Stimulated activated CD8-positive, alpha-beta memory T cell treated with anti-CD3 and anti-CD28 coated beads, Interleukin-4, amount 100 ng/mL, for 1 hour (primary cell): ENCODE measurements at places on chromosomes 13 and 19.

GRCh38 chr19:41530761-41531301, 45.1 kb upstream of the CEACAM21 start:
- DNase-seq, result no peak

DNA sequence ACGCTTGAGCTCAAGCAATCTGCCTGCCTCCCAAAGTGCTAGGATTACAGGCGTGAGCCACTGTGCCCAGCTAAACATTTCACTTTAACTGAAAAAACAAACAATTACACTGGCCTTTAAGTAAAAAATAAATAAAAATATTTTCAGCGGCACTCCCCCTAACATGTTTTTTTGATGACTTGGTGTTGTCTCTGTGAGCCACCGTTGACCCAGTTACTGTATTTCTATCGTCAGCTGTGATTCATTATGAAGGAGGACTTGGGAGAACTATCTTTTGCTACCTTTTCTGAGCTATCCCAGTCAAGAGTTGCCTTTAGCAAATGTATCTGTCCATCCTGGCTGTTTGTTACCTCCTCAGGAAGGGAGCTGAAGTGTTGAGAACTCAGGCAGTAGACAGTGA, 18.5 kb upstream of the C19orf33 start:
- DNase-seq, result no peak

GRCh38 chr13:42671502-42671901, 97.5 kb downstream of the TNFSF11 start:
- no peak for DNase-seq

GRCh38 chr19:50833117-50833801, at the start of gene KLK15:
KLK15 (minus strand) TSS chr19:50833574; CDS start chr19:50831492, 2,082 bp downstream.
- no peak for DNase-seq

DNA sequence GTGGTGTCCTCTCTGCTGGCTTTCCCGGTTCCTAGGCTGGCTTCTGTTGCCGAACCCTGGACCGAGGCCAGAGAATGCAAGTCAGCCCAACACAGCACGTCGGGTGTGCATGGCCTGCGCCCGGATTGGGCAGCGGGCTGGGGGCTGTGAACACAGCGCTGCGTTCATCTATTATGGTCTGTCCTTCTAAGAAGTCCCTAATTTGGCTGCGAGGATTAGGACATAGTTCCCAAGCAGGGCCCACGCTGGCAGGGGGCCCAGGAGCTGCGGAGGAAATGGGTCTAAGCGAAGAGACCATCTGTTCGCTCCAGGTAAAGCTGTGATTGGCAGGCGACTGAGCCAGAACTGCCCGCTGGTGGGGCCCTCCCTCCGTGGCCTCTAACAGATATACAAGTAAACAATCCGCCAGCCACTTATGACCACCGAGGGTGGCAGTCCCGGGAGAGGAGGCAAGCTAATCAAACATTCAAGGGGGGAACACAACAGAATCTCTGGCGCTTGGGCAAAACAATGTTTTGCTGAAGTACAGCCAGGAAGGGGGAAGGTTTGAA, 6.0 kb downstream of the SYCE2 start:
- DNase-seq, result no peak

DNA sequence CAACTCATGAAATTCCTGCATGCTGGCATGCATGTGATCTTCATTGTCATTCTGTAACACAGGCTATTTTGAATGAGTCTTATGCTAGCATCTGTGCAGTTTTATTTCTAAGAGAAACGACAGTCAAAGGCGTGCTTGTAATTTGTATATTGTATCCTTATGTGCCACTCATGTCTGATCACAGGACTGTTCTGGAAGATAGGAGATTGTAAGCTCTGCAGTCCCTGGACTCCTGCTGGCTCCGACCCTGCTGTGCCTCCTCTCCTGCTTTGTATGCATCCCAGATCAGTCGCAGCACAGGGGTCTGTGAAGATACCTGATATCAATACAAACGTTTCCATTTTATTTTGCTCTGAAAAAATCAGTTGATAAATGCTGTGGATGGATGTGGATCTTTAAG, 653.1 kb downstream of the LIG4 start:
- DNase-seq, result no peak

DNA sequence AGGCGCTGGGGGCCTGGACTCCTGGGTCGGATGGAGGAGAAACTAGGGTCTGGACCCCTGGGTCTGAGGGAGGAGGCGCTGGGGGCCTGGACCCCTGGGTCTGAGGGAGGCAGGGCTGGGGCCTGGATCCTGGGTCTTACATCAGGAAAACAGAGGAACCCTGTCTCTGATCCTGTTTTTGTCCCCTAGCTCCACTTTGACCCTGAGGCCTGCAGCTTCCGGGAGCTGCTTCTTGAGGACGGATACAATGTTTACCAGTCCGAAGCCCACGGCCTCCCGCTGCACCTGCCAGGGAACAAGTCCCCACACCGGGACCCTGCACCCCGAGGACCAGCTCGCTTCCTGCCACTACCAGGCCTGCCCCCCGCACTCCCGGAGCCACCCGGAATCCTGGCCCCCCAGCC, 2.4 kb downstream of the FGF21 start:
- DNase-seq, result no peak

GRCh38 chr19:55679343-55680257, 4.6 kb downstream of the EPN1 start:
- no peak for DNase-seq

DNA sequence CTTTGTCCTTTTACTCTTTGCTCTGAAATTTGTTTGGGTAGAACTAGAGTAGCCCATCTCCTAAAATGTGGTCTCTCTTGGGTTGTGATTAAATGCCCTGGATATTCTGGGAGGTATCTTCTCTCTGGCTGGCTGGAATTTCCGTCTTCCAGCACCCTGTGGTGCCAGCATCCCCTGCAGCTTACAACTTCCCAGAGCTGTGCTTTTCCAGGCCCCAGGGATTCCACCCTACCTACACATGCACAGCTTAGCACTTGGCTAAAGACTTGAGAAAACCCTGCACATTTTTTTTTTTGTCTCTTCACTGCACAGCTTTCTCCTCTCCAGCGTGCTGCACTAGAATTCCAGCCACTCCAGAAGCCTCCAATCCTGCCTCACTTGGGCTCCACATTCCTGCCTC, 334.7 kb downstream of the IRS2 start:
- no peak for DNase-seq

GRCh38 chr19:2754659-2755447, 15.0 kb upstream of the SLC39A3 start:
- DNase-seq, result no peak

GRCh38 chr13:73230716-73231115, 171.9 kb downstream of the KLF5 start:
- no peak for DNase-seq

- no peak for DNase-seq
Measured at GRCh38 chr13:112715715-112716460, 26.1 kb downstream of the ATP11A start.

GRCh38 chr19:18648973-18649315, 12.1 kb downstream of the KLHL26 start:
- DNase-seq, result no peak

DNA sequence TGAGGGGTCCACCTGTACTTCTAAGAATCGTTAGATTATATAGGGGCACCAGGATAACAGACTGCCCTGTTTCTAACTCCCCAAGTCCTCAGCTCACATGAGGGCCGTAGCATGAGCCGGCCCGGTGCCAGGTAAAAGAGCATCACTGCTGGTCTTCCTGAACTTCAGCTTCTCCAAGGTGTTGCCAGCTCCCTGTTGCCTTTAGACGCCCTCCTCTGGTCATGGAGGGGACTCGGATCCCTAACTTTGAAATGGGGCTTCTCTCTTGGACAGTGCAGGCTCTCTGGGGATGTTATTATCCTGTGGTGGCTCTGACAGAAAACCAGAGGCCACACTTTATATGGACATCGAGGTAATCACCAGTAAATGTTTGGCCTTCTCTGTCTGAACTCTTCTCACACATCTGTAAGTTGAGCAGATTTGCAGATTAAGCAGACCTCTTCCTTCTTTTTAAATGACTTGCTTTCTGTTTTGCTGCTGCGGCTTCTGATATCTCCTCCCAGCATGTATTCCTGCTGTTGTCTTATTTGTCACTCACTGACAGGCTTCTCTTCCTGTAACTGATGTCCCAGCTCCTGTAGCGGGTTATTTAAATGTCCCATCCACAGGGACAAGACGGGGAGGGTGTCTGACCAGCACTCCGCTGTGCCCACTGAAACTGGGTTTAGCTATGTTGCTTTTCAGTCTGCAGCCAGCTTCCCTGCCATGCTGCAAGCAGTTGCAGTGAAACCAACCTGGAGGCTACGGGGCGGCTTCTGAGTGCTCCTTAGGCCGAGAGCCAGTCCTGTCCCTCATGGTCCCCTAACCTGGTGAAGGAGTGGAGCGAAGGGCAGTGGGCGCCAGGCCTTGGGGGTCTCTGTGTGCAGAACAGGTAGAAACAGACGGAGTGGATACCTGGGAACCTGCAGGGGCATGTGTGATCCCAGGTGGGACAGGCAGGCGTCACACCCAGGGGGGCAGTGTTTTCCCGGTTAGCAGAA, 39.2 kb downstream of the TSSK6 start:
- DNase-seq, result no peak

DNA sequence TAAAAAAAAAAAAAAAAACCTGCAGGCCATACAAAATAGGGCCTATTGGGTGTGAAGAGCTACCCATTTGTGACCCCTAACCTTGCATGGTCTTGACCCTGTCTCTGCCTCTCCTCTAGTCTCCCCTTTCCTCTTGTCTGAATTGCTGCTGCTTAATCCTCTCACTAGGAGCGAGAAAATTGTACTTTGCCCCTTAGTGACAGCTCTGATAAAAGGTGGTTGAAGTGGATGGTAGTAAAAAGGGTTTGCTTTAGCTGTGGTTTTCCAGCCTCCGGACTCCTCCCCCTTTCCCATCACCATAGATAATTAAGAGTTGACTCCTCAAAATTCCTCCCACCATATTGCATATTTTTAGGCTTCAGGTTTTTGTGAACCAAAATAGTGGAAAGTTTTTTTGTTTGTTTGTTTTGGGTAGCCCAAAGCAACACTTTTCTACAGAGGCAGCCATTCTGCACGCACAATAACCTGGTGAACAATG, 23.5 kb downstream of the ACTN4 start:
- no peak for DNase-seq

- no peak for DNase-seq
Measured at GRCh38 chr13:29165840-29166239, 345.7 kb downstream of the MTUS2 start.

GRCh38 chr19:11355160-11356073, at the start of gene PLPPR2:
PLPPR2 (plus strand) TSS chr19:11355432; CDS start chr19:11357674, 2,242 bp downstream.
- peak; percentile 43 for DNase-seq

- DNase-seq, result no peak
Measured at GRCh38 chr19:38183251-38183897, 40.6 kb downstream of the DPF1 start.

DNA sequence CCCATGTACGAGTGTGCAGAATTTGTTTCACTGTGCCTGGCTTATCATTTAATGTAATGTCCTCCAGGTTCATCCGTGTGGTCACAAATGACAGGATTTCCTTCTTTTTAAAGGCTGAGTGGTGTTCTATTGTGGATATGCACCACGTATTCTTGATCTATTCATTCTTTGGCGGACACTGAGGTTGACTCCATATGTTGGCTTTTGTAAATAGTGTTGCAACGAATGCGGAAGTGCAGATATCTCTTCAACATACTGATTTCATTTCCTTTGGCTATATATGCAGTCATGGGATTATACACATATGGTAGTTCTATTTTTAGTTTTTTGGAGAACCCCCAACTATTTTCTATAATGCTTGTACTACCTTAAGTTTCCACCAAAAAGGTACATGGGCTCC, 13.0 kb downstream of the OR7A5 start:
- no peak for DNase-seq

DNA sequence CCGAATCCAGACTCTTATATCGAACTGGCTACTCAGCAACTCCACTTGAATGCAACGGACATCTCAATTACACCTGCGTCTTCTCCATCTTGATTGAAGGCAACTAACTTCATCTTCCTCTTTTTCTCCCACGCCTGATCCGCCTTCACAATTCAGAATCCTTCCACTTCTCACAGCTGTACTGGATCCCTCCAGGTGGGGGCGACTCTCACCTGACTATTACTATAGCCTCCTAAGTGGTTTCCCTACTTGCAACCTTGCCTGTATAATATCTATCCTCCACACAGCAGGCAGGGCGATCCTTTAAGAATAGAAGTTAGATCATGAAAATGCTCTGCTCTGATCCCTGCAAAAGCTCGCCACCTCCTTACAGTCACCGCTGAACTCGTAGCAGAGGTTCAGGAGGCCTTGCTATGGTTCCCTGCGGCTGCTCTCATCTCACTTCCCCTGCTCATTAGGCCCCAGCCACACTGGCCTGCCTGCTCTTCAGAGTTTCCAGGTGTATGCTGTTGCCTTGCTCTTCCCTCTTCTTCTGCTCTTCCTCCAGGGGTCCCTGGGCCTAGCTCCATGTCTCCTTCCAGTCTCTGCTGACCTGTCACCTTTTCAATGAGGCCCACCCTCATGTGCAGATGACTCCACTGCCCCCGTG, 31.9 kb downstream of the RFXAP start:
- no peak for DNase-seq

- no peak for DNase-seq
Measured at GRCh38 chr19:54521860-54522513, 19.4 kb downstream of the LAIR2 start.

DNA sequence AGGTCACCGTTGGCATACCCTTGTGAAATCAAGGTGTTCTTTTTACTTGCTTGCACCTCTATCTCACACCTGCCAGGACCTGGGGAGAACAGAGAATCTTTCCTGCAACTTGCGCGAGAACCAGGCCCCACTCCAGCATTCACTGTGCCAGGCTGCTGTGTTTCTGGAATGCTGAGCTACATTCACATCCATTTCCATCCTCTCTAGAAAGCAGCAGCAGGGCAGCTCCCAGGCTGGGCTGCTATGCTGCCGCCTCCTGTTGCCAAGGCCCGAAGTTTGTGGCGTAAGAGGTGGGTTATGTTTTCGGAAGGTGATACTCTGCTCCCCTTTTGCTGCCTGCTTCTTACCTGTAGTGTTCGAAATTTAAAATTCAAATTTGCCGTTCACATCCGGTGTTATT, 464.1 kb downstream of the KLF5 start:
- no peak for DNase-seq

GRCh38 chr19:47436712-47437401, 17.5 kb upstream of the MEIS3 start:
- DNase-seq, result peak; percentile 79
